ENCODE measurements at places on chromosomes 1 and 21.

DNA sequence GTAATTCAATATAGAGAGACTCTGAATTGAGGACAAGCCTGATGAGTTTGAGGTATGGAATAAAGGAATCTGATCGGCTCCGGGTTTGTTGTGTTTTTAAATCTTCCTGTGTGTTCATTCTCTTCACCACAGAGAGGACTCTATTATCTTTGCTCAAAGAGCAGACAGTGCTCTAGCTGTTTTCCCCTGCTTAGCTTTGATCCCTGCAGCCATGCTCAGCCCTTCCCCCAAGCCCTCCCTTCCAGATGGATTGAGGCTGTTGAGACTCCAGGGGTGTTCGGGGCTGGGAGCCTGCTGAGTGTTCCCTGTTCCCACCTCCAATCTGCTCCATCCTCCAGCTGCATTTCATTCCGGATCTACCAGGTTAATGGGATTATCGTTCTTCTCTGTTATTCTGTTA is 74.2 kb upstream of the CXADR start:
- no peak for DNase-seq

GRCh38 chr1:51564124-51564523 is 45.1 kb upstream of the EPS15 start:
- DNase-seq: no peak

- DNase-seq: no peak
Observed at GRCh38 chr1:40926441-40926840, 53.1 kb upstream of the CTPS1 start.

- DNase-seq: no peak
Observed at GRCh38 chr1:5840551-5841001, 151.6 kb downstream of the NPHP4 start.

GRCh38 chr1:246001837-246002230 is 505.2 kb downstream of the SMYD3 start:
- peak; percentile 65 for DNase-seq

DNA sequence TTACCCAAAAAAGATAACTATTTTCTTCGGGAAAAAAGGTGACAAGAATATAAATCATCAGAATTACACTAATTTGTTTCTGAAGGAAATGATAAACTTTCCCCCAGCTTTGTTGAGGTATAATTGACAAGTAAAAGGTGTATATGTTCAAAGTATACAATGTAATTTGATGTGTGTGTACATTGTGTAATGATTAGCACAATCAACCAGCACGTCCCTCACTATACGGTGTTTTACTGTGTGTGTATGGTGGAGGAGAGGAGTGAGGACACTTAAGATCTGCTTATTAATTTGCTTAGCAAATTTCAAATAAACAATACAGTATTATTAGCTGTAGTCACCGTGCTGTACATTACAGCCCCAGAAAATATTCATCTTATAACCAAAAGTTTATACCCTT is 77.7 kb downstream of the CAMTA1 start:
- no peak for DNase-seq

DNA sequence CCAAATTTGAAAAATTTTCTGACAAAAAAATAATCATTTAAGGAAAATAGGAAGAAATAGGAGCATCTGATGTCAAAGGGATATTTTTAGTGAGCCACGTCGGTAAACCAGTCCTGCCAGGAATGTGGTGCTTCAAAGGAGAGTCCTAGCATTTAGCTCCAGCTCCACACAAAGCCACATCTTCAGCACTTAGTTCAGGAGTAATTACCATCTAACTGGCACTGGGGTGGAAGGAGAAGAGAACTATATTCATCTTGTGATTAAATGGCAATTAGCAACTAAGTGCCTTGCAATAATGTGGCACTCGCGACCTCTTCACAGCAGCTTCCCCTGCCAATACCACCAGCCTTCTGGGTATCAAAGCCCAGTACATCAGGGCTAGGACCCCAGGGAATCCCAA is 409.1 kb downstream of the SETD4 start:
- DNase-seq: no peak

GRCh38 chr1:228429007-228429406 is 12.3 kb upstream of the TRIM17 start:
- no peak for DNase-seq

DNA sequence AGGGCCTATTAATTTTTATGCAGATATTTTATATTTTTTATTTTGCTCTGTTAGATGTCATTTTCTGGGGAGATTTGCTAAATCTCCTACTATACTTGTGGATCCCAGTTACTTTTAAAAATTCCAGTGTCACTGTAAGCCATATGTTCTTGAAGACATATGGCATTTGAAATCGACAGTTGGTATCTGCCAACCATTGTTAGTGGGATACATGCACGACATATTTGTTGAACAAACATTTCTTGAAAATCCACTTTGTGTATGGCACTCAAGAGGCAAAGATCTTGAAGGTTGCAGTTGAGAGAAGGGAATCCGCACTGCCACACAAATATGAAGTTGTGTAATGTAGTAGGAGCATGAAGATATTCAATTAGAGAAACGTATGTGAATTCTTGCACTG is 287.7 kb downstream of the HHAT start:
- no peak for DNase-seq

DNA sequence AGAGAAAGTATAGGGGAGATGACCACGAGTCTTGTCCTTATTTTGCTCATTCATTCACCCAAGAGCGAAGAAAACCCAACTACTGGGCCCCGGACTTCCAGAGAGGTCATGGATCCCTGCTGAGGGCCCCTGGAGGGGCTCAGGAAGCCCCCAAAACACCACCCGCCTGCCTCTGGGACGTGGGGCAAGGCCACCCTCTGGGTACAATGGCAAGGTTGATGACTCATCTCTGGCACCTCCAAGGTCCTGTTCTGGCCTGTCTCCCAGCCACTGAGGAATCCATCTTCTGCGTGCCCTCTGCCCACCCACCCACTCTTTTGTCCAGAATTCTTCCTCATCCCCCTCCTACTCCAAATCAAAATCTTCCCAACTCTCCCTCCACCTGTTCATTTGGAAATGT is 21.3 kb upstream of the PRDM15 start:
- no peak for DNase-seq

- DNase-seq: no peak
Observed at GRCh38 chr1:15735304-15736037, 587 bp upstream of the SLC25A34 start.

DNA sequence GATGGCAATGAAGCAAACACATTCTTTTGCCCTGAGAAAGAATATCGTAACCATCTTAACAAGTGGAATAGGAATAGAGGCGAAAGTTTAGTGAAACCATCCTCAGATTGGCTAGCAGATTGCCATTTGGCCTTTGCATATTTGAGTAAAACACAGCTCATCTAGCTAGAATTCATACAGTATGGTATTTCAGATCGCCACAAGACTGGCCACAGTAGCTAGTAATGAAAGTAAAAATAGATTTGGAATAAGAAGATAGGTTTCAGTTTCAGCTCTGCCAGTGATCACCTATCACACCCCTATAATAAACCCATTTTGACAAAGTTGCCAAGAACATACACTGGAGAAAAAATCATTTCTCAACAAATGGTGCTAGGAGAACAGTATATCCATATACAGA is 294.9 kb downstream of the LRRIQ3 start:
- DNase-seq: no peak

GRCh38 chr1:27760426-27760825 is 12.6 kb upstream of the STX12 start:
- no peak for DNase-seq

DNA sequence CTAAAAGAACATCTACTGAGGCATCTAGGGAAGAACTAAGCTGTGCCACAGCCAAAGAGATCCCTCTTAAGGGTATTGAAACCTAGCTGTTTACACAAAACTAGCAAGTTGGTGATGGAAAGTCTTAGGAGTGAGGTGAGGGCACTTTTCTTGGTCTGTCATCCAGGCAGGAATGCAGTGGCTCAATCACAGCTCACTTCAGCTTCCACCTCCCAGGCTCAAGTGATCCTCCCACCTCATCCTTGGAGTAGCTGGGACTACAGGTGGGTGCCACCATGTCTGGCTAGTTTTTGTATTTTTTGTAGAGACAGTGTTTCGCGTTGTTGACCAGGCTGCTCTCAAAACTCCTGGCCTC is 2.4 kb downstream of the PLEKHO1 start:
- no peak for DNase-seq

- peak; percentile 84 for DNase-seq
Observed at GRCh38 chr1:212302745-212303383, 17.7 kb downstream of the PPP2R5A start.

DNA sequence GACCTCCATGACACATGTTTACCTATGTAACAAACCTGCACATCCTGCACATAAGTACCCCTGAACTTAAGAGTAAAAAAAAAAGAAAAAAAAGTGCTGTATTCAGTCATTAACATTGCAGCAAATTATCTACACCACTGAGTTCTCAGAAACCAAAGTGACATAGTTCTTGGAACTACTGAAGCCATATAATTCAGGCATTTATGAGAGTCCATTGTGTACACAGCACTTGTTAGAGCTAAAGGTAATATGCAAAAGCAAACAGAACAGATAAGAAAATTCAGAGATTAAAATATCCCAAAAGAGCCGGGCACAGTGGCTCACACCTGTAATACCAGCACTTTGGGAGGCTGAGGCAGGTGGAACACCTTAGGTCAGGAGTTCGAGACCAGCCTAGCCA is 38.0 kb downstream of the F5 start:
- DNase-seq: no peak

DNA sequence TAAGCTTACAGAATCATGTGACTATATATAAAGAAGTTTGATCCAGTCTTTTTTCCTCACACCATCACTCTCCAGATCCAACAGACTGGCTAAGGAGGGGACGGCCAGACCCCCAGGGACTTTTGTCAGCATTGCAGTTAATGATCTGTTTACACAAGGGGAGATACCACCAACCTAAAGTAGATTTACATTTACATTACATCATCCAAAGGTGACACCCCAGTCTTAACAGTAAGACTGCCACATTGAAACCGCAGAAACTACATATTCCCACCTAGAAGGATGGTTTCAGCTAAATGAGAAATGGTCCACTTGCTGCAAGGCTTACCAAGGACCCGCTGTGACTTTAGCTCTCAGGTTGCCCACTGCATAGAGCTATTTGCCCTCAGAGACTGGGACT is 3.4 kb downstream of the RCAN1 start:
- no peak for DNase-seq

- DNase-seq: no peak
Observed at GRCh38 chr1:229279242-229279641, 8.3 kb downstream of the RAB4A start.

DNA sequence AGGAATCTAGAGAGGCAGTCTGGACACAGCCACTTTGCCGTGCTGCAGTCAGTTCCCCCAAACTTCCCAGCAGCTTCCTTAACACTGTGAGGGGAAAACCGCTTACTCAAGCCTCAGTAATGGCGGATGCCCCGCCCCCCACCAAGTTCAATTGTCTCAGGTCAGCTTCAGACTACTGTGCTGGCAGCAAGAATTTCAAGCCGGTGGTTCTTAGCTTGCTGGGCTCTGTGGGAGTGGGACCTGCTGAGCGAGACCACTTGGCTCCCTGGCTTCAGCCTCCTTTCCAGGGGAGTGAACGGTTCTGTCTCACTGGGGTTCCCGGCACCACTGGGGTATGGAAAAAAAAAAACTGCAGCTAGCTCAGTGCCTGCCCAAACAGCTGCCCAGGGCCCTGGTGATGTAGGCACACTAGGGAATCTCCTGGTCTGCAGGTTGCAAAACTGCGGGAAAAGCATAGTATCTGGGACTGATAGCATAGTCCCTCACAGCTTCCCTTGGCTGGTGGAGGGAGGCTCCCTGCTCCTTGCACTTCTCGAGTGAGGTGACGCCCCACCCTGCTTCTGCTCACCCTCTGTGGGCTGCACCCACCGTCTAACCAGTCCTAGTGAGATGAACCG is 23.7 kb upstream of the HFM1 start:
- DNase-seq: no peak

- DNase-seq: no peak
Observed at GRCh38 chr1:55015123-55015522, 16.4 kb downstream of the BSND start.

DNA sequence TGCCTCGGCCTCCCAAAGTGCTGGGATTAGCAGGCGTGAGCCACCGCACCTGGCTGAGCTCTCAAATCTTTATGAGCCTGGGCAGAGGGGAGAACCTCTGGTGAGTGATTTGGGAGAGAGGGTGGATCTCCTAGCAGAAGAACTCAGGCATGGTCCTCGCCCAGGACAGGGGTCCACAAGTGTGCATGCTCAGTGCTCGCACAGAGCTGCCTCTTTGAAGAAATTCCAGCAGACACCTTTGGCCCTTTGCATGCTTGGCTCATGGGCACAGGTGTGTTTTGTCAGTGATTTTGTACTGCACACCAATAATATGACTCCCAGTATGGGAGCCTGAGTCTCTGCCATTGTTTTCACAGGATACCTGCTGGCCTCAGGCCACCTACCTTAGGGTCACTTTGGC is 11.8 kb upstream of the PRAMEF12 start:
- no peak for DNase-seq

GRCh38 chr1:199113265-199113869 is 474.5 kb downstream of the PTPRC start:
- peak; percentile 48 for DNase-seq

- peak; percentile 33 for DNase-seq
Observed at GRCh38 chr1:117067533-117068370, 7.6 kb downstream of the TTF2 start.

DNA sequence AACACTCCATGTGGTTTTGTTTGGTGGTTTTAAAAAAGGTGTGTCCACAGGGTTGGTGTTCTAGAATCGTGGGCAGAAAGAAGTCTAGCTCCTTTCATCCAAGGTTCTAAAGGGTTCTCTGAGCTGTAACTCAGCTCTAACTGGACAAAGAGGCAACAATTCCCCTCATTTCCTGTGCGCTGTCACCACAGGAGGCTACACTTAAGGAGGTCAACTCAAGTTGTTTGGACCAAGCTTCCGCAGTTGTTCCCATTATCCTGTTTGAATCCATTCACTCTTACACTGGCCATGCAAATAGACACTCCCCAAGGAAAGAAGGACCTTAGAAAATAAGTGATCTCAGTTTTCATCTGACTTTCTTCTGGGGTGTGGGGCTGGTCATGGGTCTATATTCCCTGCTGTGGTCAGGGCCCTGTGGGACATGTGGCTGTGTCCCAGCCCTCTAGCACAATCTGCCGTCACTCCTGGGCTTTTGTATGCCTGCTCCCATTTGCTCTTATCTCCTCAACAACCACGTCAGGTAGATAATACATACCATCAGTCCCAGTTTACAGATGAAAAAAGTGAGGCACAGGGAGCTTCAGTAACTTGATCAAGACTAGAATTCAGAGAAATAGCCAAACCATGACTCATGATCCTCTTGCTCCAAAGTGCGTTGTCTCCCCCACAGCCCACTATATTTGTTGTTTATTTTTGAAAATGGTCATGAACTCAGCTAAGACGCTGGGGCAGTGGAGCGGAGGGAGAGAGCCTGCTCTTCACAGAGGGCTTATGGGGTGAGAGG is 103.6 kb downstream of the RHOU start:
- peak; percentile 46 for DNase-seq
